ENCODE measurements at places on chromosomes 2 and 18. TPM values are rescaled to one million over a fixed set of nuclear protein-coding genes. Genes with fewer than 3 reads are reported as not detected.
A peak's percentile ranks its signal among the peaks of the same experiment; 100 is the strongest.

DNA sequence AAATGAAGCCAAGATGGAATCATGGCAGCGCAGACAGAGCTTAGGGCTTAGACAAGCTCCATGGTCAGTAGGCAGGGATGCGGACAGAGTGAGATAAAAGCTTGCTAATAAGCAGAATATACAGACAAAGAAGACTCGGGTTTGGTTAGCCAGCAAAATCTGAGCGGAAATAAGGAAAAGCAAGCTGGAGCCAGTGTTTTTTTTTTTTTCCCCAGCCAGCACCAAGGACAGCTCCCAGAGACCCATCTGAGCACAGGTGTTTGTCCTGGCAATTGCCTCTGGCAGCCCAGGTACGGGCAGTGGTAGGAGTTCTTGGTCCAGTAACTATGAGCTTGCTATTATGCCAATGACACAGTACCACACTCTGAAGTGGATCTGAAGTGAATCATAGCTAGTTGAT, 187.6 kb downstream of the ADCYAP1 start:
- peak; percentile 8 for DNase-seq

Gene AGAP1
- 33.9 TPM for polyA plus RNA-seq

GRCh38 chr2:33521791-33522281, 45.4 kb downstream of the RASGRP3 start:
- peak; percentile 67 for DNase-seq

DNA sequence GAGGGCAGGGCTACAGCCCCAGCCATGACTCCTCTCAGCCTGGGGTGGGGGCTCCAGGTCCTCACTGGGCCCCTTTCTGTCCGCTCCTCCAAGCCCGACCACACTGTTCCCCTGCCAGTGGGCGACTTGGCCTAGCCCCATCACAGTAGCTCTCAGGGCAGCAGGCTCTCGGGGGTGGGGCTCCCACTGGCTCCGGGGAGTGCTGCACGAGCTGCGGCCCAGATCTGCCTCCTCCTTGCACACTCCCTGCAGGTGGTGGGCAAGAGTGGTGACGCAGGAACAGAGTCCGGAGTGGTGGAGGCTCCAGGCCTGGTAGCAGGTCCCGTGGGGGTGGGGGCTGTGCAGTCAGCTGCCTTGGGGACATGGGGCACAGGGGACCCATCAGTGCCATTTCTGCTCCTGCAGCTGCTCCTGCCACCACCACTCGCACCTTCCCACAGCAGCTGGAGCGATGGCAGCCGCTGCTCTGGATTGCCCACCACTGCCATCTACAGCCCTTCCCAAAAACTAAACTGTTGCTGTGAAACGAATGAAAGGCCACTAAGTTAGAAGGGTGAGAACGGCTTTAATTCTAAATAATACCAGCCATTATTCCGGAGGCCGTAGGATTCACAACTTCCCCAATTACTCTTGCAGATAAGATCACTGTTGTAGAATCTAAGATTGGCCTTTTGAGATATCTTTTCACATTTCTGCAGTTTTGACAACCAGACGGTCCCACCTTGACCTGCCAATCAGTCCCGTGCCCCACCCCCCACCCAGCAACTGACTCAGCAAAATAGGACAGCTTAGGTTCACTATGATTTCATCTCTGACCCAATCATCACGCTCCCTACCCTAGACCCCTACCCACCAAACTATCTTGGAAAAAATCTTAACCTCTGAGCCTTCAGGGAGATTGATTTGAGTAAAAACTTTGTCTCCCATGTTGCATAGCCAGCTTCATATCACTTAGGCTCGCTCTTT, 530.2 kb downstream of the DCC start:
- no peak for DNase-seq

DNA sequence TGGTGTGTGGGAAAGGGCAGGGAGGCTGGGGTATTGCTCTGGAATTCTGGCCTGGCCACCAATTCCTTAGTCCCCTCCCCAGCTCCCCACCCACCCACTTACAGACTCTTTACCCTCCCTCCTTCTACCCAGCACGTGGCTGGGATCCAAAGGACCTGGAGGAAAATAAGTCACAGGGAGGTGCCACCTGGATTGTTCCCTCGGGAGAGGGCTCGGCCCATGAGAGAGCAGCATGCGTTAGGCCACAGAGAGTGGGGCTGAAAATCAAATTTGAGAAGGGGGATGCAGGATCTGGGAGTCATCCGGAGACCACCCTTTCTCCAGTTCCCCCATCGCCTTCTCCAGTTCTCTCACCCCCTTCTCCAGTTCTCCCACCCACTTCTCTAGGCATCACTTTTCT, 3.0 kb downstream of the ASPRV1 start:
- no peak for DNase-seq

Gene PTH2R
- not detected for polyA plus RNA-seq

GRCh38 chr18:49015886-49016647, 65.3 kb upstream of the SMAD7 start:
- DNase-seq, result no peak

- DNase-seq, result peak; percentile 41
Observed at GRCh38 chr2:204544961-204545860, at the start of gene PARD3B. PARD3B (plus strand) TSS chr2:204545475; CDS start chr2:204546000, 525 bp downstream.

DNA sequence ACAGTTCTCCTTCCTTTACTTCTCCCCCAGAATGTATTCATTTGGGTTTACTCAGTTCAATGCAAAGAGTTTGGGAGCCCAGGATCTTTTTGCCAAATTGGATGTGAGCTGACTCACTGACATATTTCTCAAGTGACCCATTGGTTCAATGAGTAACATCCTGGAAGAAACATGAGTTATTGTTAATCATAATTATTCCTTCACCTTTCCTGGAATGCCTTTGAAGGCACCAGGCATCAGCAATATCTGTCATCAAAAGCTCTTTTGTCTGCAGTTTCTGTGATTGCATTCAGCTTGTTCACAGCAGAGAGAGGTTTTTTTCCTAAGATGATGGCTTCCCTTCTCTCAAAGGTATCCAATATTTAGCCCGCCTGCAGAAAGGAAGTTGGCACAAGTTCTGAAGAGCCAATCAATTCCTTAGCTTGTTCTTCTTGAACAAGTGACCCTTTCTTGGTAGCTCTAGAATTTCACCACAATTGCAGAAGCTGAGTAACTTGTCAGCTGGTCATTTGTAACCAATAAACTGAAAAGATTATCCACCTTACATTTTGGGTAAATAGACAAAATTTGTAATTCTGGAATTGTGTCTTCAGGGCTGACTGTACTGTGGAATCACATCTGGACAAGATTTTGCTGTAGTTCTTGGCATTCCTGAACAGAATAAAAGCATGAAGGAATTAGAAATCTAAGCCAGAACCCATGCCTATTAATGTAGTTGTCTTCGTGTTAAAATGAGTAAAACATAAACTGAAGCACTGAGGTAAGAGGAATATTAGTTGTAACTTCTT, 72.2 kb upstream of the TMEM17 start:
- peak; percentile 51 for DNase-seq

DNA sequence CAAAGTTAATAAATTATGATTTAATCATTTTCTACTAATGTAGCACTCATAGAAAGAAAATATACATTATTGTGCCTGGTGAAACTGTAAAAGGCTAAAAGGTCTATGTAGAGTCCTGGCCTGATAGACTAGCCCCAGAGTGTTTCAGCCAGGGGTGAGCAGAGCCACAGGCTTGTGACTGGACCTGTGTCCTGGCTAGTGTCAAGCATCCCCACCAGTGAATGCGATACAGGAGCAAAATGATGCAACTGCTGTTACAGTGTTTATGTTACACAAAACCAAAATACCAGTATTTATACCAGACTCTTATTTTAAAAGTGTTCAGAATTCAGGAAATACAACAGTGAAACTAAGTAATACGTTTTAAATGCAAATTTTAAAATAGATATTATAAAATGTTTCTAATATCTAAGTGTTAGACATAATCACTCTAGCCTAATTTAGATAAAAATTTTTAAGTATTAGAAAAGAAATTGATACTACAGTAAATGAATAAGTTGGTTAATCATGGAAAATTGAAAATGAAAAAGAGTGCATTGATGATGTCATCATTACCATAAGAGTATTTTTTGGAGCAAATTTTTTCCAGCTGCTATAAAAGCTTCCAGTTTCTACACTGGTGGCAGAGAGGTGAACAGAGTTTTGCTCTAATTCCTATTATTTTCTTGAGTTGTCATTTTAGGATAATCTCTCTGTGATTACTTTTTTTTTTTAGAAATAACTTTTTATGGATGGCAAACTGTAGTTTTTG, 6.2 kb upstream of the TSPYL6 start:
- DNase-seq, result no peak

DNA sequence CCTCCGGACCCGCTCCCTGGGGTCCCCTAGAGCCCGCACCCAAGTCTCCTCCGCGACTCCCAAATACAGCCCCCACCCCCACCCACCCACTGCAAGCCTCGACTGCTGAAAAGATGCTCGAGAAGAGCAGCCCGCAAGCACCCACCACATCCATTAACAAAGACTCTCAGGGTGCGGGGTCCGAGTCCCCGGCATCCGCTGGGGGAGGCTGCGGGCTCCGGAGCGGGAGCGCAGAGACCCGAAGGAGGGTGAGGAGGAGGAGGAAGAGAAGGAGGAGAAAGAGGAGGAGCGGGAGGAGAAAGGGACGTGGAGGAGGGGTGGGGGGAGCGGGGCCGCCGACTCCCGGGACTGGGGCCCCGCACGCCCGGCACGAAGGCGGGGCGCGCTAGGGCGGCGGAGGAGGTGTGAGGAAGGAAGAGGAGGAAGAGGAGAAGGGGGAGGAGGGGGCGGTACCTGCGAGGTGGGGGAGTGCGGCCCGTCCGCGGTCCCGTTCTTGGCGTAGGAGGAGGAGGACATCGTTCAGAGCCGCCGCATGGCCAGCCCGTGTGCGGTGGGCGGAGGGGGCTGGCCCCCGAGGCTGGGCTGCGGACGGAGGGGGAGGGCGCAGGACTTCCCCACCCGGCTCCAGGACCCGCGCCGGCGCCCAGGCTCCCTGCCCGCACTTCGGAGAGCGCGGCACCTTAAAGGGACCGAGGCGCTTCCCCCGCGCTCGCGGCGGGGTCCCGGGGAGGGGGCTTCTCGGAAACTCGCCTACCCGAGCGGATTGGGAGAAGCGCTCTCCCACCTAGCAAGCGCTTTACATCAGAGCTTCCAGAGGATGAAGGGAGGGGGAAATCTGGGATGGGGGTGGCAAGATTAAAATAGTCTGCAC, at the start of gene CACNB4:
Gene CACNB4 (minus strand): TSS at position 549 of the 871 bp plus-strand sequence.
- peak; percentile 43 for DNase-seq

- DNase-seq, result no peak
Observed at GRCh38 chr2:122643725-122644329, 888.4 kb downstream of the TSN start.

DNA sequence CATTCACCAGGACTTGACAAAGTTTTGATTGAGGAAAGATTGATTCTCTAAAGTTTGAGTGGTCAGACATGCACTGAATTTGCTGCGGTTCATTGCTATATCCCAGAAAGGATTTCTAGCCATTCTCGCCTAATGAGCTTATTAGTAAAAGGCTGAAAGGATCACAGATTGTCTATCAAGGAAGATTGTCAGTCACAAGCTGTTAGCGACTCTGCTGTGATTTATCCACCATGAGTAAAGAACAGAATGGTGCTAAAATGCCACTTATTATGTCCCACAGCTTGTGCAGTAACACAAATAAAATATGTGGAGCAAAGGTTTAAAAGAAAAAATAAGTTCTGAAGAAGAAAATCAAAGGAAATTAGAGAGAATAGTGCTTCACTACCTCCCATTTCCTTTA, 701.2 kb upstream of the CDH7 start:
- no peak for DNase-seq

GRCh38 chr2:2791606-2792005, 460.5 kb upstream of the MYT1L start:
- no peak for DNase-seq

DNA sequence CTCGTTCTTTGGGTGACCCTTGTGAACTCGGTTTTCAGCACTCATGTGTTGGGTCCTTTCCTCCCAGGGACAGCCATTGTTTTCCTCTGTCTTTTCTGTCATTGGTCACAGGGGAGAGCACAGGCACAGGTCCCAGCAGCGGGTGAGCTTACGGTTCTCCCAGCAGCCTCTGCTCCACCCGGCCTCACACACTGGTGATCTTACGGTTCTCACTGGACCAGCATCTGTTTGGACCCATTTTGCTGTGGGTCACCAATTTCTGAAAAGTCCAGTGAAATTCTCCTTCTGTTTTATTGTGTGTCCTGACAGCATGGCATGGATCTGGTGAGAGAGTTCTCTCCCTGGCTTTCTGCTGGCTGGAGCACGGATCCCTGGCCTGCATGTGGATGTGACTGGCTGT, 49.8 kb upstream of the ANKRD62 start:
- no peak for DNase-seq

Gene GALNT3
- 10.4 TPM for polyA plus RNA-seq

- DNase-seq, result no peak
Observed at GRCh38 chr2:8234253-8234652, 447.6 kb upstream of the ID2 start.

- DNase-seq, result no peak
Observed at GRCh38 chr18:42268798-42269197, 313.8 kb downstream of the PIK3C3 start.

Gene TMEM37
- polyA plus RNA-seq, result 34.7 TPM

Gene C2orf78
- not detected for polyA plus RNA-seq

Gene FBXO36
- 2.4 TPM for polyA plus RNA-seq

- DNase-seq, result no peak
Observed at GRCh38 chr2:71558300-71559051, 105.1 kb downstream of the DYSF start.

Gene SIGLEC15
- not detected for polyA plus RNA-seq

- DNase-seq, result no peak
Observed at GRCh38 chr2:69387770-69388481, 899 bp upstream of the GFPT1 start.

GRCh38 chr2:101787097-101787496, 89.6 kb downstream of the MAP4K4 start:
- DNase-seq, result no peak

Gene PRSS56
- polyA plus RNA-seq, result 1.3 TPM

Gene CNDP1
- polyA plus RNA-seq, result 0.44 TPM

DNA sequence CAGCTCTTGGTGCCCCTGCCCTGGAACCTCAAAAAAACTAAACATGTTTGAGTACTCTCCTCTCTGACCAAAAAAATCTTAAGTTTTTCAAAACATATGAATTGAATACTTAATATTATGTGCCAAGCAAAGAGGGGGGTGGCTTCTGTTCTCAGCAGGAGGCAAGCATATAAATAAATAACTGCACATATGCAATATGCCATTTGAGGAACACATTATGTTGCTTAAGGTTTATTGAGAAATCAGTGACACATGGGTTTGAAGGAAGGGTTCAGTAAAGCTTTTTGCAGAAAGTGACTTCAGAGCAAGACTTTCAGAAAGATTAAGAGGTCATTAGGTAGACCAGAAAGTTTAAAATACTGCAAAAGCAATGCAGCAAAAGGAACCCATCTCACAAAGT, 429.2 kb downstream of the TDRD15 start:
- no peak for DNase-seq

DNA sequence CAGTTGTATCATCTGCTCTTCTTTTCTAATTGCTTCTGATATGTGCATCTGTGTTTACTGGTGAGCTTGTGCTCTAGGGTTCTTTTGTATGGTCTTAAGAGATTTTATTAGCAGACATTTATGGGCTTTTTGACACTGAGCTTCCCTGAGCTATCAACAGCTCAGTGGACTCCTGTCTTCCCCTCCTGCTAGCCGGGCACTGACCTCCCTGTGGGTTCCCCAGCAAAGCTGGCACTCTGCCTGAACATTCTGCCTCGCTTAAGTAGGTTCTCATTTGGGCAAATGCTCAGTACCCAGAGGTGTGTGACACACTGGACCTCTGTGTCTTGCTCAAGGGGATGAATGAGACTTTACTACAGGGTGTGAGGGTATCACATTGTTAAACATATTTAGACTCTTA, 15.8 kb downstream of the TRAF3IP1 start:
- no peak for DNase-seq

Measured in muscle of arm (tissue), 14 donors.